ENCODE measurements at places on chromosomes 4 and X.

GRCh38 chr4:77801260-77801608 lies 17.9 kb downstream of the CNOT6L start:
- no peak for DNase-seq

- DNase-seq: no peak
Observed at GRCh38 chr4:139223682-139224317, 46.8 kb upstream of the ELF2 start.

DNA sequence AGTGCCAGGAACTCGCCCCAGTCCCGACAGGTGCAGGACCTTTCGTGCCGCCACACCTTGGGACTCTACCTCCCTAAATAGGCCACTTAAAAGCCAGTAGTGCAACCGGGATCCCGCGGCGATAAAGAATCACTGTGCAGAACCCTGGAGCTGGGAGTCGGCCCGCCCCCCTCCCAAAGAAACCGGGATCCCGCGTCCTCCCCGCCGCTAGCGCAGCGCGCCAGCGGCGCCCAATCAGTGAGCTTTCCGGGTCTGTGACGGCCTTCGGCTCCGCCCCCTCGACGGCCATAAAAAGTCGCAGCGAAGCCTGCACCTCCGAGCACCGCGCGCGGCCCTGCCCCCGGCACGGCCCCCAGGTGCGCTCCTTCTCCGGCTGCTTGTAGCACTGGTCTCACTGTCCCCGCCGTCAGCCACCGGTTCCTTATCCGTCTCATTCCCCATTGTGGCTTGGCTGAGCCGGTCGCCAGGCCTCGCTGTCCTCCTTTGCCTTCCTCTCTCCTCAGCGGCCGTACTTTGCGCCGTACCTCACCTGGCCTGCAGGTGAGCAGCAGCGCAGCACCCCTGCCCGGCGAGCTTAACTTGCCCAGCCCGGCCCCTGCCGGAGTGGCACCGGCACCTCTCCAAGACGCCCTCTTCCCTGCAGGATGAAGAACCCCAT lies at the start of gene LRAT:
TSS of gene LRAT (plus strand) at position 318 of the 658 bp plus-strand sequence. CDS start at position 645, 327 bp downstream.
- no peak for DNase-seq

GRCh38 chrX:129696463-129697155 lies 41.9 kb upstream of the APLN start:
- DNase-seq: no peak

GRCh38 chrX:13283512-13283911 lies 36.3 kb downstream of the ATXN3L start:
- DNase-seq: peak; percentile 44

DNA sequence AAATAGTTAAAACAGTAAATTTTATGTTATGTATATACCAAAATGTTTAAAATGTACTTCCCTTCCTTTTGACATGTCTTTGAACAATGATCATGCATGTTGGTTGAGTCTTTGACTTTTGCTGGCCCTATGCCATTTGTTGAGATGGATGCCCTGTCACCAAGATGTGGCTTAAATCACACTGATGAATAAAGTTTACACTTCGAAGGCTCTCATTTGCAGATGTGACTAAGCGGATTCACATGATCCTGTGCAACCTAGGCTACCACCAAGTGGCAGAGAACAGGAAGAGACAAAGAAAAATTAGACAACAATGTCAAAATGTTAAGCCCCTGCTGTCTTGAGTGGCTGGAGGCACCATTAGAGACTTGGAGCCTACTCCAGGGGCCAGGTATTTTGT lies 139.9 kb downstream of the RAB28 start:
- DNase-seq: no peak

Measured in RCC 7860 (cell line).